Activated CD8-positive, alpha-beta memory T cell treated with anti-CD3 and anti-CD28 coated beads for 1 hour (primary cell): ENCODE measurements at places on chromosomes 3 and 15.

- DNase-seq, result no peak
These were observed 11.5 kb downstream of the ZIC4 start for GRCh38 chr3:147394884-147395225.

- no peak for DNase-seq
These were observed 172.4 kb downstream of the DCLK3 start for GRCh38 chr3:36591959-36592358.

DNA sequence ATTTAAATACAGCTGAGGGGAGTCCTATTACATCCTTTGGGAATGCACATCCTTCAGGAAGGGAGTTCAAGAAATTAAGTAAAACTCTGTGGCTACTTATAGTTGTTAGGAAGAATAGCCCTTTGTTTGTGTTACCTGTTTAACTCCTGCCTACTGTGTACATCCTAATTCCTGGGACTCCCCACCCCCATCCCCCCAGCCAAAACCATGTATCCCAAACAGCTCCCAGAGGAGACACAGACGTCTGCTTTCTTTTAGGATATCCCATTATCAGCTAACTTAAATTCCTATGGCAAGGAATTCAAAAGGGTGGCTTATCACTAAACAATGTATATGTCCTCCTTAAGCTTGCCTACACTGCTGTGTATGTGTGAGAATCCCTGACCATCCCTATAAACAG, 581.7 kb downstream of the DIPK2A start:
- no peak for DNase-seq

DNA sequence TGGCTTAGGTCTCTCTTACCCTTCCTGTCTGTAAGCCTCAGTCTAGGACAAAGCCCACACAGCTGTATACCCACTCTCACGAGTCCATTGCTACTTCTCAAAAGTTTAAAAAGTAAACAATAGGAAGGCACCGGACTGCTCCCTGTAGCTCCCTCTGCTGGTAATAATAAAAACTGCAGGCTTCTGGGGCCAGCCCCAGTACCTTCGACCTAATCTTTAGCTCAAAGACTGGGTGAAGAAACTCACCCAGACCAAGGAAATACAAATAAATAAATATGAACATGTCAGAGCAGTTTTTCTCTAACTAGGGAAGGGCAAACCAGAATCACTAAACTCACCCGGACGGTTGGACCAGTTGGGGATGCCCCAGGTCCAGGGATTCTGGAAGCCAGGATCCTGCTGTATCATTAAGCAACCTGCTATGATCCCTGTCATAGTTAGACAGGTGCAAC, 5.0 kb downstream of the FAM219B start:
- peak; percentile 35 for DNase-seq

GRCh38 chr3:38588371-38588971, 61.0 kb downstream of the SCN5A start:
- no peak for DNase-seq

DNA sequence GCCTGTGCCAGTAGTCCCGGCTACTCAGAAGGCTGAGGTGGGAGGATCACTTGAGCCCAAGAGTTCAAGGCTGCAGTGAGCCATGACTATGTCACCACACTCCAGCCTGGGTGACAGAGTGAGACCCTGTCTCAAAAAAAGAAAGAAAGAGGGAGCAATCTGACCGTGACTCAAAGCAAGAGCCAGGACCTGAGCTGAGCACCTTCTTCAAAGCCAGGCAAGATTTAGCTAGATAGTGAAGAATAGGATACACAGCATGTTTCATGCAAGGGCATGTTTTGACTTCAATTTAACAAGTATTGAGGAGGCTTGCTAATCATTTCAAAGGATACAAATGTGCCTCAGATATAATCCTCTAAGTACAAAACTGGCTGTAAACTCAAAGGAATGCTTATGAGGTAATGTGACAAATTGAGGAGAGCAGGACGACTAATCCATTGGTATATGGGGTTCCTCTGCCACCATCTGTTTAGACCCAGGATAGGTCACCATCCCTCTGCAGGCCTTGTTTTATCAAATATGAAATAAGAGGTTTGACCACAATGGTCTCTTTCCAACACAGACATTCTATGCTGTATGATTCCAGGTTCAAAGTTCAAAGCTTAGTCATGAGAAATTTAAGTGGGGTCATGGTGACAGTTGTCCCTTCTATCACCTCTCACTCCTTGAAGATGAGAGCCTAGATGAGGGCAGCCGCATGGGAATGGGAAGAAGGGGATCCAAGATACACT, 33.2 kb downstream of the RAB27A start:
- DNase-seq, result no peak

- DNase-seq, result no peak
These were observed 13.9 kb downstream of the BTBD1 start for GRCh38 chr15:83053151-83053550.

GRCh38 chr3:72070005-72070404, 285.1 kb upstream of the PROK2 start:
- DNase-seq, result no peak

DNA sequence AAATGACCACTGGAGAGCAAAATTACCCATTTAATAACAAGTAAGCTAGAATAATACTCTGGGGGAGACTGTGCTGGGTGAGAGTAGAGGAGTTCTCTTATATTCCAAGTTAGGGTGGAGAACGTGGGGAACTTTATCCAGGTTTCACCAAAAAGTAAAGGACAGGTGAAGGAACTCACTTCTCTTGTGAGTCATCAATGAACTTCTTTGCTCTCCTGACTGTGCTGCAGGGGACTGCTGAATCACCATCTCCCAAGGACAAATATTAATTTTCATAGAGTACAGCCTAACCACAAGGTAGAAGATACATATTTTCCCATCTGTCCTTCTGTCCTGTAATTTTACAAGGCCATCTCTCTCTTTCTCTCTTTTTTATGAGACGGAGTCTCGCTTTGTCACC, 8.3 kb upstream of the PDCD6IP start:
- no peak for DNase-seq

GRCh38 chr15:38613085-38613484, 48.5 kb upstream of the RASGRP1 start:
- DNase-seq, result no peak

DNA sequence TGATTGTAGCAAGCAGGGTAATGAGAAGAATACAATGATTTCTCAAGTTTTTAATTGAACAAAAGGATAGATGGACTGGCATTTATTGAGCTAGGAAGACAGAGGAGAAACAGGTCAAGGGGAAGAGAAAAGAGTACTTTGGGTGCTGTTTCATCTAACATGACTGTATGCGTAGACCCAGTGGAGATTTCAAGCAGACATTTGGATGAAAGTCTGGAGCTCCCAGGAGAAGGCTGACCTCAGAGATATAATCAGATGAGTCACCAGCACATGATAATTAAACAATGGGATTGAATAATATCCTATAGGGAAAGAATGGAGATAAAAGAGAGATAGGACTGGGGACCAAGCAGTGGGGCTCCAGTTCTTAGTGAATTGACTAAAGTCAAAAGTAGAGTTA, 194.9 kb downstream of the ARRDC4 start:
- no peak for DNase-seq

DNA sequence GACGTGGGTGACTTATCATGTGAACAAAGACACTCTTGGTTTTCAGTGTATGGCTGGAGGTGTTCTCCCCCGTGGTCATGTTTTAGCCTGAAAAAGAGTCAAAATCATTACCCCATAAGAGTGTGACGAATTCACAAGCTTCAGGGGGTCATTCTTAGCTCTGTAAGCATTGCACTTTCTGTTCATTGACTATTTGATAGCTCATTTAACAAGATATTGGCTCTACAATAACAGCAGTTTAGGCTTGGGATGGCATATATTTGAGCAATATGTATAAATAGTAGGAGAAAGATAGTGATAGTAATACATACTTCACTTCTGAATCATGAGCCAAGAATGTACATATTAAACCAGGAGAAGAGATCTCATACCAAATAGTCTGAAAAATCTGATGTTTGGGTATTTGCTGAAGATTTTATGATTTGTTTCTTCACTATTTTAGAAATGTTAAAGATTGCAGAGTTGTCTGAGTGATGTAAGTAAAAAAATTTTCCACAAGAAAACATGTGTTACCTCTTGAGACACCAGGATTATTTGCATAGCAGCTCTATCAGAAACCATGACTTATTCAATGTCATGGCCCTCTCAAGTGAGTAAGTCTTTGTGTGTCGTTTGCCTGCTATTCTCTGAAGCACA, 996.0 kb downstream of the OTOL1 start:
- DNase-seq, result no peak

DNA sequence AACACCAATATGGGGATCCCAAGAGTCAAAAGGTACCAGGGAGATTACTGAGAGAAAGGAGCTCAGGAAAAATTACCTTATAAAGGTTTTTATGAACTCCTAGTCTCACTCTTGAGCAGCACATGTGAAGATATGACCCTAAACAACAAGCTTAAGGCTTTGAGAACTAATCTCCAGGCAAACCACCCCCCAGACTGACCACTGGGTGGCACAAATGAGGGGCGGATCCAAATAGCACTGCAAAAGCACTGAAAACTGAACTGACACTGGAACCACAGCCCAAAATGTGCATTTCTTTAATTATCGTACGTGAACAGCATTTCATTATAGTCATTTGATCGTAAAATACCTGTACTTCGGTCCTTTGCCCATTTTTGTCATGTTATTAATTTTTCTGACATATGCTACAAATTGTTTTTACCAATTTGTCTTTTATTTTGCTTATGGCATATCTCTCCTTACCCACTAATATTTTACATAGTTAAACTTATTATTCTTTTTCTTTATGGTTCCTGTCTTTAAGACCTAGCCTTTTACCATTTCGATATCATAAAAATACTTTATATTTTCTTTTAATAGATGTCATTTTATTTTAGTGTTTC, 31.5 kb upstream of the TFDP2 start:
- DNase-seq, result no peak

- DNase-seq, result no peak
These were observed 157.9 kb upstream of the BHLHE40 start for GRCh38 chr3:4821338-4821737.

GRCh38 chr3:185824051-185825005, 514 bp downstream of the IGF2BP2 start:
- DNase-seq, result no peak

DNA sequence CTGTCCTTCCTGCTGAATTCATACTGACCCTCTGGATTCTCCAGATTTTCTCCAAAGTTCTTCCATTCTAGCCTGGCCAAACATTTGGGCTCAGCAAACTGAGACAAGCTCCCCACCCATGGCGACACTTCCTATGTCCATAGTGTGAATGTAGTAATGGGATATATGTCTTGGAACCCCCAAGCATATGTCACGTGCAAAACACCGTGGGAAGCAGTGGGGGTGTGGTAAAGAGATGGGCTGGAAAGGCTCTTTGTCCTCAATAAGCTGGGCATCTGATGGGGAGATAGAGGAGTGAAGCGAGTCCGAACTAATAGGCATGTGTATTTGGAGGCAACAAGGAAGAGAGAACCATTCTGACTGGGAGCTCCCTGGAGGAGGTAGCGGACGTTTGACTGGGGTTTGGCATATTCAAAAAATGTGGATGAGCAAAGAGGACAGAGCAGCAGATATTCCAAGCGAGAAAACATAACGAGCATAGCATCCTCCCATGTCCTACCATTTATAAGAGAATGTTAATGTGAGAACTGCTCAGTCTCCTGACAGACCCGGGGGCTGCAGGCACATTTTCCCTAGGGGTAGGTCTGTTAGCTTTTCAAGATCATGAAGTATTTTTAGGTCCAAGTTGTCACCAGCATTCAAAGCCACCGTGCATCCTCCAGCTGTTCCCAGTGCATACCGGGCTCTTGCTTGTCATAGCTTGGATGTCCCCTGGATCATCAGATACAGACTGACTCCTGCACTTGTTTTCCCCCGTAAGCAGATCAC, 25.6 kb downstream of the TPM1 start:
- no peak for DNase-seq

DNA sequence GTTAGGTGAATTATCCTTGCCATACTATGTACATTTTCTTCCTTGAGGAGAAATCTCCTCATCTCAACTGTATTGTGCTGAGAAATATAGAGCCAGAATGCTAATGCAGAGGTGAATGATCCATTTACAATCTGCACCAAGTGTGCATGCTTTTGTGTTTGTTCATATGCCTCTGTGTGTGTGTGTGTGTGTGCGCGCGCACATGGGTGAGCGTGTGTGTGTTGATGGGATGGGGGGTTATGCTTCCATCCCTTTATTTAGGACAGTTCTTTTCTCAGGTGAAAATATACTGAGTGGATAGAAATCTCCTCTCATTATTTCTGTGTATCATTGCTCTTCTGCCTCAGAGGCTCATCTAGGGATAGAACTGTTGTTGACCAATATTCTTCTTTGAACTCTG, 626.1 kb downstream of the MCTP2 start:
- DNase-seq, result no peak

DNA sequence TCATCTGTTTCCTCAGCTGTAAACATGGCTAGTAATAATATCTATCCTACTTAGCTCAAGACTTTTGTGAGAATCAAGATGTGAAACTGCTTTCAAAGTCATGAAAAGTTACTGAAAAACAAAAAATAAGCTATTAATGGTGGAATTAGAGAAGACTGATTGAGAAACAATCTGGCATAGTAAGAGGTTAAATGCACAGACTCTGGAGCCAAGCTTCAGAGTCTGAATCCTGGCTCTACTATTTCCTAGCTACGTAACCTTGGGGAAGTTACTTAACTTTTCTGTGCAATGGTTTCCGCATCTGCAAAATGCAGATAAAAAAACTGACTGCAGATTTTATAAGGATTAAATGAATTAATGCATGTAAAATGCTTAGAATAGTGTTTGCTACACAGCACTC, 28.8 kb downstream of the LRRFIP2 start:
- DNase-seq, result no peak

GRCh38 chr3:59235634-59236012, 185.8 kb upstream of the CFAP20DC start:
- DNase-seq, result no peak

DNA sequence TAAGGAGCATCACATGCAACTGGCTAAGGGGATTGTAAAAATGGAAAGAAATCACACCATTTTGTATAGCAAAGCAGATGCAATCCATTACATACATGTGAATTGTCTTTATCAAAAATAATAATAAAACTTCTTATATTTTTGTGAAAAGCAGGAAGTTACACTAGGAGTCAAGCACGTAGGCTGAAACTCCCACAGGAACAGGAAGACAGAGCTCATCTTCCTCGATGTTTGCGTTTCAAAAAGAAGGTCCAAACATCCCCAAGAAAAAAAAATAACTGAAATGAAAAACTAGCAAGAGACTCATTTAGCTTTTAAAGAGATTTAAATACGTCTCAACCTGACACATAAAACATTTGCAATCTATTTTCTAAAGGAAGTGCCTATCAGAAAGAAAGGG, 106.6 kb downstream of the TGFBR2 start:
- no peak for DNase-seq

GRCh38 chr15:50107591-50108408, 11.2 kb downstream of the ATP8B4 start:
- no peak for DNase-seq
